ENCODE measurements at places on chromosomes 2 and 18. TPM values are rescaled to one million over a fixed set of nuclear protein-coding genes. Genes with fewer than 3 reads are reported as not detected.

DNA sequence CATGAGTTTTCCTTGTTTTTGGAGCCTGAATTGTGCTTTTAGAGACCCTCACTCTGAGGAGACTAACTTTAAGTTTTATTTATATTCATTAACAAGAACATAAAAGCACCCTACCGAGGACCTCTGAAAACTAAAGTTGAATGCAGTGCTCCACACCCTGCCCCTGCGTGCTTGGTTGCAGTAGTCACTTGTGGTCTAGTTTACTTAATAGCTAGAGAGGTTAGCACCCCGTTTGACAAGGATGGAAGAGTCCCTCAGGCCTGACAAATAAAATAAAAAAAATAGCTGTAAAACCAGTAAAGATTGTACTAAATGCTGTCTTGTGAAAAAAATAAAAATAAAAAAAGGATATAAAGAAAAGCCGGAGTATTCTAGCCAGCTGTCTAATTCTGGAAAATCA is 395.2 kb downstream of the MTX2 start:
- no peaks in the 10 kb centered on the region for H3K27me3 ChIP-seq
- H3K36me3 ChIP-seq: no peaks in the 10 kb centered on the region
- no peaks in the 10 kb centered on the region for H3K4me1 ChIP-seq
- DNase-seq: no peak
- H3K27ac ChIP-seq: no peak overlapping the region
- no peak overlapping the region for H3K4me3 ChIP-seq

- no peak overlapping the region for H3K4me3 ChIP-seq
- no peaks in the 10 kb centered on the region for H3K4me1 ChIP-seq
- H3K27ac ChIP-seq: no peak overlapping the region
- peaks cover 11% of the 10 kb centered on the region for H3K36me3 ChIP-seq
These were observed 67.2 kb upstream of the FRZB start for GRCh38 chr2:182933629-182934028.

DNA sequence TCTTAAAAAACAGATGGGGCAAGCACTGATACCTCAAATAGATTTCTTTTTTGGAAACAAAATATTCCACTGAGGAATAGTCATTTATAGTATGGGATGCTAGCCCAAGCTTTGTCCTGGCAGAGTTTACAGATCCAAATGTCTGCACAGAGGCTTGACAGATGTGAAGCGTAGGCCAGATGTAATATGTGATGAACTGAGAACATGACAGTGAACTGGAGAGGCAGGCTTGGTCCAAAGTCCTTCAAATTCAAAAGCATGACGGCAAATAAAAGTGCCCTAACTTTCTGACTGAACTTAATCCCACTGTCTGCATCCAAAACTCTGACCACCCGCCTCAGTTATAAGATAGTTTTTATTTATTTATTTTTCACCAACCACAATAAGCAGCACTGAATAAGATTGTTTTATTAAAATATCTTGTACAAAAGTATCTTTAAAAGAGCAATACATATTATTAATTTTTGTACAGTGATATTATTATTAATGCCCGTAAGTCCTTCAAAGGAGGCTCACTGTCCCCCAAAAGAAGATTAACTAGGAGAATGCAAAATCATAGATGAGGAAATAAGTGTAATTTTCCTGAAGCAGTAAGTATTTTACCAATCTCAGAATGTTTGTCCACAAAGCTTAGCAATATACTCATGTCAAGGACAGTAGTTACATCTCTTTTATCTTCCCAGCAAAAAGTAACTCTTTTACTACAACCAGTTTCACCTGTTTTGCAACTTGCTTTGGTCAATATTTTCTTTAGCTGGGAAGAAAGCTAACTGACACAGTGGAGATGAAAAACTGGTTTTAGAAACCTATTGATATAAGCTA is 10.7 kb upstream of the SPOPL start:
- H3K4me3 ChIP-seq: no peak overlapping the region
- no peaks in the 10 kb centered on the region for H3K4me1 ChIP-seq
- no peak overlapping the region for H3K27ac ChIP-seq
- no peaks in the 10 kb centered on the region for H3K36me3 ChIP-seq

The DGKD gene
- total RNA-seq: 98.0 TPM

The ACADL gene
- 17.0 TPM for total RNA-seq

DNA sequence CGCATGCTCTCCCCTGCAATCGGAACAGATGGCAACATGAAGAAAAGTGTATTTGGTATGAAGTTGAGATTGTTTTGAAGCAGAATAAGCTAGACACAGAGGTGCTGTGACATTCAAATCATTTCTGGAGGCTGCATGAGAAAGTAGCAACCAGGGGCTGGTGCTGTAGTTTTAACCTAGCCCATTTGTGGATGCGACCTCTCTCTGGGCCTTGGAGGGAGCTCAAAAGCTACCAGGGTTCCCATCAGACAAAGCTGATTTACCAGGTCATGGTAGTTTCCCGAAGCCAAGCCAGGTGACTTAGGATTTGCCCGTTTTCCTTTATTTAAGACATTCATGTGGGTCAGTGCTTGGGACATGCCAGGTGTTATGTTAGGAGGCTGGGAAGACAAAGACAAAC is 77.5 kb downstream of the CIB4 start:
- H3K4me3 ChIP-seq: no peak overlapping the region
- H3K4me1 ChIP-seq: peaks cover 13% of the 10 kb centered on the region
- H3K36me3 ChIP-seq: no peaks in the 10 kb centered on the region
- H3K27ac ChIP-seq: no peak overlapping the region
- peaks cover 98% of the 10 kb centered on the region for H3K27me3 ChIP-seq

- no peak overlapping the region for H3K27ac ChIP-seq
- H3K4me3 ChIP-seq: no peak overlapping the region
- peaks cover 4% of the 10 kb centered on the region for H3K27me3 ChIP-seq
- peaks cover 7% of the 10 kb centered on the region for H3K4me1 ChIP-seq
- no peak for DNase-seq
- no peaks in the 10 kb centered on the region for H3K36me3 ChIP-seq
These were observed 8.6 kb downstream of the SDC1 start for GRCh38 chr2:20216130-20217025.

- no peak overlapping the region for H3K4me3 ChIP-seq
- no peaks in the 10 kb centered on the region for H3K36me3 ChIP-seq
- H3K4me1 ChIP-seq: no peaks in the 10 kb centered on the region
- DNase-seq: no peak
- H3K27ac ChIP-seq: no peak overlapping the region
These were observed 176.6 kb upstream of the NRXN1 start for GRCh38 chr2:51208521-51208920.

- peak overlapping the region; percentile 97 for H3K27ac ChIP-seq
- DNase-seq: peak; percentile 49
These were observed 681 bp upstream of the ROCK2 start for GRCh38 chr2:11344956-11345677.

GRCh38 chr2:239806758-239807434 is 218.2 kb downstream of the NDUFA10 start:
- no peaks in the 10 kb centered on the region for H3K27me3 ChIP-seq
- H3K27ac ChIP-seq: no peak overlapping the region
- no peak for DNase-seq
- H3K36me3 ChIP-seq: no peaks in the 10 kb centered on the region
- H3K4me1 ChIP-seq: no peaks in the 10 kb centered on the region

The DSEL gene
- total RNA-seq: 14.2 TPM

The SKA1 gene
- 2.4 TPM for total RNA-seq

- H3K27ac ChIP-seq: no peak overlapping the region
- H3K27me3 ChIP-seq: no peaks in the 10 kb centered on the region
- no peak for DNase-seq
- H3K4me3 ChIP-seq: peak overlapping the region; percentile 68
These were observed 2.1 kb downstream of the HADHB start for GRCh38 chr2:26246818-26247217.

- H3K27ac ChIP-seq: peak overlapping the region; percentile 43
- H3K4me1 ChIP-seq: no peaks in the 10 kb centered on the region
- DNase-seq: no peak
- no peak overlapping the region for H3K4me3 ChIP-seq
- no peaks in the 10 kb centered on the region for H3K27me3 ChIP-seq
These were observed 297.6 kb downstream of the PARD3B start for GRCh38 chr2:204842661-204843485.

DNA sequence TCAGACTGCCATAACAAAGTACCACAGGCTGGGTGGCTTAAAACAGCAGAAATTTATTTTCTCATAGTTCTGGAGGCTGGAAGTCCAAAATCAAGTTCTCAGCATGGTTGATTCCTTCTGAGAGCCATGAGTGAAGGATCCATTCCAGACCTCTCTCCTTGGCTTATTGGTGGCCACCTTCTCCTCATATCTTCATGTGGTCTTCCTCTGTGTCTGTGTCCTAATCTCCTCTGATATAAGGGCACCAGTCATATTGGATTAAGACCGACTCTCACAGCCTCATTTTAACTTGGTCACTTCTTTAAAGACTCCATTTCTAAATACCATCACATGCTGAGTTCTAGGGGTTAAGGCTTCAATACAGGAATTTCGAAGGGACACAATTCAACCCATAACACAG is 65.1 kb downstream of the CFAP221 start:
- H3K4me3 ChIP-seq: no peak overlapping the region
- no peak for DNase-seq
- no peaks in the 10 kb centered on the region for H3K4me1 ChIP-seq
- no peaks in the 10 kb centered on the region for H3K36me3 ChIP-seq
- H3K27ac ChIP-seq: no peak overlapping the region

GRCh38 chr2:219038600-219038999 is 2.7 kb downstream of the CFAP65 start:
- no peak for DNase-seq
- H3K4me3 ChIP-seq: no peak overlapping the region
- H3K36me3 ChIP-seq: no peaks in the 10 kb centered on the region
- peaks cover 22% of the 10 kb centered on the region for H3K27me3 ChIP-seq
- H3K4me1 ChIP-seq: no peaks in the 10 kb centered on the region
- H3K27ac ChIP-seq: no peak overlapping the region

GRCh38 chr2:223431479-223431878 is 170.7 kb downstream of the SCG2 start:
- H3K4me1 ChIP-seq: no peaks in the 10 kb centered on the region
- H3K27me3 ChIP-seq: no peaks in the 10 kb centered on the region
- H3K27ac ChIP-seq: no peak overlapping the region
- no peaks in the 10 kb centered on the region for H3K36me3 ChIP-seq
- H3K4me3 ChIP-seq: no peak overlapping the region
- no peak for DNase-seq

- H3K4me1 ChIP-seq: no peaks in the 10 kb centered on the region
- no peak overlapping the region for H3K4me3 ChIP-seq
- no peaks in the 10 kb centered on the region for H3K27me3 ChIP-seq
- DNase-seq: peak; percentile 46
- no peaks in the 10 kb centered on the region for H3K36me3 ChIP-seq
These were observed 587.3 kb upstream of the ID2 start for GRCh38 chr2:8094526-8094925.
